ENCODE measurements at places on chromosomes 7 and 10.

DNA sequence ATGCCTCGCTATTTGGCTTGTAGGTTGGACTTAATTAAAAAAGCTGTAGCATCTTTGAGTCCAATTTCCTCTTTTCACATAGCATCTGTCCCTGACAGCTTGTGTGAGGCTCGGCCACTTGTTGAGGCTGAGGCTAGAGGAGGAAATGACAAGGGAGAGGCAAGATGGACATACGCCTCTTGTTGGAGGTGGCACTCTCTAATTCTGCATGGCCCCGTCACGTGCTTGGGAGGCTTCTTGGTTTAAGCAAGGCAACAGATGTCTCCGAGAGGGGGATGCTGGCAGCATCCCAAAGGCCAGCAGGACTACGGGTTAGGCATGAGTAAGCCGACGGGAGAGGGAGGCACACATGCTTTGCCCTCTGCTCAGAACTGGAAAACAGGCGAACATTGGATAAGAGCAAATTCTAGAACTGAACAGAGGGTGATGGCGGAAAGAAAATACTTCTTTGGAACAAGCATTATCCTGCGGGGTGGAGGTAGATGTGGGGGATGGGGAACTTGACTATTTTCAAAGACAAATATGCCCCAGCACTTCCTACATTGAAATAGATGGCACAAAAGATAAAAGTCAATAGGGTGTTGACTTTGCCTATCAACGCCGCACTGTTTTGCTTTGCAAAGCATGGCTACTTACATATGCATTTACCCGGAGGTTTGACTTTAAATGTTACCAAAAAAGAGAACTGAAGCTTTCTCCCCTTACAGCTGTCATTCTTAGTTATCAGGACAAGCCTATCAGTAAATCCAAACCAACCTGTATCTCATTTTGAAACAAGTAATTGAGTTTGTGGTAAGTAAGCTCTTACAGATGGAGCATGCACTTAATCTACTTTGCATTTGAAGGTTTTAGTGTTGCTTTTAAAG, 94.8 kb downstream of the CHN2 start:
- DNase-seq, result no peak

- DNase-seq, result peak; percentile 43
Observed at GRCh38 chr10:117167789-117168674, 29.3 kb upstream of the KCNK18 start.

DNA sequence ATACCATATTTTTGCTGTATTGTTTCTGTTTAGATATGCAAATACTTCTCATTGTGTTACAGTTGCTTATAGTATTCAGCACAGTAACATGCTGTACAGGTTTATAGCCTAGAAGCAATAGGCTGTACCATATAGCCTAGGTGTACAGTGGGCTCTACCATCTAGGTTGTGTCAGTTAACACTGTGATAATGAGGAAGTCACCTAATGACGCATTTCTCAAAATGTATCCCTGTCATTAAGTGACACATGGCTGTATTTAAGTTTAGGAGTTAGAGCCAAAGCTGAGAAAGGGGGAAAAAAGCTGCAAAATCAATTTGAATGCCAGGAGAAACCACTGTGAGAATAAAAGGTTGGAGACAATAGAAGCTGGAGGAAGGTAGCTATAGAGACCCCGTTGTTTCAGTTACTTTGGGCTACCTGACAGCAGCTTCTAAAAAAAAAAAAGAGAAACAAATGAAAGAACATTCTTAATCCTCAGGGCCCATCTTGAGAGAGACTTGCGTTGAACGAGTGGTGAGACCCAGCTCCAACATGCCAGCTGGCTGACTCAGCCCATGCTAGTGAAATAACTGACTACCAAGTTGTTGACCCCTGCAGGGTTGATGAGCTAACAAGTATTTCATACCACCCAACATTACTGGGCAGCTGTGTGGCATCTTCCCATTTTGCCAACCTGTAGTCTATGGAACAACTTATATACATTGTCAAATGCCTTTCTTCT, 8.7 kb downstream of the STARD3NL start:
- DNase-seq, result peak; percentile 78

GRCh38 chr10:73169320-73169719, 1.4 kb downstream of the FAM149B1 start:
- no peak for DNase-seq

- DNase-seq, result peak; percentile 88
Observed at GRCh38 chr7:47724335-47724982, 142.5 kb upstream of the TNS3 start.

DNA sequence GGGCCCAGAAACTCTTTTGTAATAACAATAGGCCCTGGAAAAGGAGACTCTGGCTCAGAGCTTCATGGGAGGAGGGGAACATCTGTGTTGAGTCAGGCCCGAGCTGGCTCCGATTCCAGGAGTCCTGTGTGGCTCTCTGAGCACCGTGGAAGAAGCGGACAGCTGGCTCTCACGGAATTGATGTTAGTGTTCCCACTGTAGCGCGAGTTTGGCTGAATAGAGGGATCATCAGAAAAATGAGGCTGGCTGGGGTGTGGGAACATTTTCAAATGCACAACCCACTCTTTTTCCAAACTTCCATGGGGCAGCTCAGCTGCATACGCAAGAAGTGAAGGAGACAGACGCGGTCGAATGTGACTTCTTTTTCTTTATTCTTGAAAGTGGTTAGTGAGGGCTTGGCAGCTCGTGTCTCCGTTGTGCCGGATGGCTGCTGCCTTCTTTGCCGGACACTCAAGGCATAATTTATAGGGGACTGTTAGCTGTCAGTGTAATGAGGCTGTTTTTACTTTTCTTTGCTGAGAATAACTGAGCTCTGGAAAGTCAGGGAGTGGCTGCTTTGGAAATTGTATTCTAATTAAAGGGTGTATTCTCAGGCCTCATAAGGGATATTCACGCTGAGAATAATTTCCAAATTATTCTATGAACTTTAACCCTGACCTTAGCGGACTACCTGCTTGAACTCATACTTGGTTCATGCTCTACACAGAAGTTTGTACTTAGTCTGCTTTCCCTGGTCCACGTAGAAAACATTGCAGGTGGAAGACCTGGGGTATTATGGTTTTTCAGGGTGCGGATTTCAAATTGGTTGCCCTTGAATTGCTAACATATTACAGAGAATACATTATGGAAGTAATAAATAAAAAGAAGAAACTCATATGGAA, 23.1 kb downstream of the MDFIC start:
- DNase-seq, result peak; percentile 91

DNA sequence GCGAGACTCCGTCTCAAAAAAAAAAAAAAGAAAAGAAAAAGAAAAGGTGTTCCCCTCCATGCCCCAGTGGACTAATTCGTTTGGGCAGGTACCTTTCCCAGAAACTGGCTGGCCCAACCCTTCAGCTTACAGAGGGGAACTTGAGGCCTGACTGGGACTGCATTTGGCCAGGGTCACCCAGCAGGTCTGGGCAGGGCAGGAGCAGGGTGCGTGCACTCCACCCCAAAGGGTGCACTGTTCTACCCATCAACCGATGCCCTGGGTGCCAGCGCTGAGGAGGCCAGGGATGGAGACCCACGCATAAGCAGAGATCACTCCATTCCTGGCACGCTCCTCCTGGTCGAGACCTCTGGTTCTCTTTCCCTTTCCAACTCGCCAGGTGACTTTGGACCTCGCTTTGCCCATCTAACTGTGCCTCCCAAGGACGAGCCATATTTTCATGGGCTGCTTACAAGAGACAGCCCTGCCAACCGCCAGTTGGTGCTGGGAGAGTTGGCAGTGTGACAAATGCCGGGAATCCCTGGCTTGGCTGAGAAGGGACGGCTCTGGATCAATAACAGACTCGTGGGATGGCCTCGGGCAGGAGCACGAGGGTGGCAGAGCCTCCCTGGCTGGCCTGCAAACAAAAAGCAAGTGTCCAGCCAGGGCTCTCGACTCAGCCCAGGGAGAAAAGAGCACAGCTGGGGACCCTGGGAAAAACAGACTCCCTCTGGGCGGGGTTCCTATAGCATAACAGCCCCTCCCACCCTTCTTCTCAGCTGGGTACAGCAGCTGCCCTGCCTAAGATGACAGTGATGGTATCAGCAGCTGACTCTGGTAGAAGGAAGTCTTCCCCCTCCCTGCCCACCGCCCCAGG, 7.9 kb downstream of the HSPB1 start:
- no peak for DNase-seq

DNA sequence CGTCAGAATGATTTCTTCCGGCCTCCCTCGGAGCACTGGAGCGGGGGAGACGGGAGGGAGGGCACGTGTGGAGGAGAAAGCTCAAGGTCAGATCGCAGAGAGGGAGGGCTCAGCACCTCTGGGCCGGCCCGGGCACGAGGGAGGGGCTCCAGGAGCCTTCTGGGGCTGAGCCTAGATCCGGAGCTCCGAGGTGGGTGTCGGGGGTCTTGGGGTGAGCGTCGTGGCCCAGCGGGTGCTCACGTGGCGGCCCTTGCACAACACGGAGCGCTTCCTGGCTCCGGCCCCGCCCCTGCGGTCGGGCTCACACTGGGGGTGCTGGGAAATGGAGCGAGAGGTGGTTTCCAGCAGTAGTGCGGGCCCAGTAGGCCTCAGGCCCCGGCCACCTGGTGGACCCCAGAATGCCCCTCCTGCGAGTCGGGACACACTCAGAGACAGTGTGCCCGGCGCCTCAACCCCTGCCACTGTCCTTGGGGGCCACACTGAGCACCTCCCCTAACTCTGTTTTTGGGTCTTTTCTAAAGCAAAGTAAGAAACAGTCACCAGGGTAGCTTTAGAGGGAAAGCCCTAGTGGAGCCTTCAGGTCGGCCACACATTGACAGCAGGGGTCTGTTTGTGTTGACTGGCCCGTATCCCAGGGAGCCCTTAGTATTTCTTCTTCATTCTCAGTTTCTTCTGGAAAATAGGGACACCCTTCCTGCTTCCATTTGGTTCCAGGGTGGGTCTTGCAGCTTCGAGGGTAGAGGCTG, 798 bp downstream of the PPIF start:
- DNase-seq, result peak; percentile 74

- no peak for DNase-seq
Observed at GRCh38 chr7:158518980-158519632, 68.5 kb downstream of the PTPRN2 start.

DNA sequence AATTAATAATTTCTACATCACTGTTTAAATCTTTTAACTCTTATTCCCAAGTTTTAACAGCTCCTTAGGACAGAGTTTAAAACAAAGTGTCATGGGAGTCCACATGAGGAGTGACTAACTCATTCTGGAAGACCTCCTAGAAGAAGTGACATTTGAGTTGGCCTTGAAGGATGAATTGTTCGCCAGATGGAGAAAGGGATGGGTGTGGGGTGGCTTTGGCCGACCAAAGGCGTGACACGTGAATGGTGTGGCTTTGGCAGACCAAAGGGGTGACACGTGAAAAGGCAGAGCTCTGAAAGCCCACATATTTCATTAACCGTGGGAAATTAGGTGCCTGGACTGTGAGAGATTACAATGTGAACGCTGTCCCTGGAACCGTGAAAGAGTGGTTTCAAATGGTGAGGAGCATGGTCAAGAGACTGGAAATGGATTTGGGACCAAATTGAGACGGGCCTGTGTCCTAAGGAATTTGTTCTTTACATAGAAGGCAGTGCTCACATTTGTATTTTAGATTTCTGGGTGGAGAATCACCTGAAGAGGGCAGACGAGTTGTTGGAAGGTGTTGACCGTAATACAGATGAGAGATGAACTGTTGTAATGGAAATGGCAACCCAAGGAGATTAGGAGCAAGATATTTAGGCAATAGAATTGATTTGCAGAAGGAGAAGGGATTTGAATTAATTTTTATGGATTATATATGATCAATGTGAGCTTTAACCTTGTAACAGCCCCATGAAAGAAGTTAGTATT, 228.1 kb downstream of the BICC1 start:
- no peak for DNase-seq

DNA sequence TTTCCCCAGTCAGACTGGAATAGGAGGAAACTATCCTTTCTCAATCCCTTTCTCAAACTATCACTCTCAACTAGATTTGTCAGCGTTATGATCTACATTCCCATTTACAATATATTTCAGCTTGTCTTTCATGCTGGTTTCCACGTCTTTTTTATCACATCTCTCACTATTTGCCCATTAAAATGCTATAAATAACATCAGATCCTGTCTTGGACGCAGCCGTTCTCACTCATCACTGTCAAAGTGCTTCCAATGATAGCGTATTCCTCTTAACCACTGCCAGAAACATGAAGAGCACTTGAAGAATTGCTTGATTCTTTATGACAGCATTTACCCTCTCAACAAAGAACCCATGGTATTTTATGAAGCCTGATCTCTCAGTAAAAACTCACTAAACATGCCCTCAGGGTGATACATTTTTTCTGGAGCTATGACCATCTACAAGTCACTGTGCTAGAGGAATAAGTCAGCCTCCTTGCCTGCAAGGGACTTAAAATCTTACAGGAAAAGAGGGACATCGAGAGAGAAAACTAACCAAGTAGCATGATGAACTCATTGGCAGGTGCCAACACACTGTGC, 205.6 kb upstream of the PFKP start:
- DNase-seq, result no peak

DNA sequence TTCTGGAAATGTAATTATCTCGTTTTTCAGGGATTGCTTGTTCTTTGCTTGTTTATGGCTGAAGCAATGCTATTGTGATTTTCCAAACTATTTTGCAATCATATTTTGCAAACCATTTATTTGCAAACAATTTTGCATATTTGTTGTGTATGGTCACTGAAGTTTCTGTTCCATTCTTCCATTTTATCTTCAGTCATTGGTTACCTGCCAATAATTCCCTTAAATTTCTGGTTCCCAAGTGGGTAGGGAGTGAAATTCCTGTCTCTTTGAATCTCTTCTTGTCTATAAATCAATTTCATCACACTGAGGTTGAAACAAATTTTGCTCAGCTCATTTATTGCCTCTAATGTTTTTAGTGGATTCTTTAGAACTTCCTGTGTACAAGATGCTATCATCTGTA, 401.7 kb upstream of the VWC2 start:
- DNase-seq, result no peak

DNA sequence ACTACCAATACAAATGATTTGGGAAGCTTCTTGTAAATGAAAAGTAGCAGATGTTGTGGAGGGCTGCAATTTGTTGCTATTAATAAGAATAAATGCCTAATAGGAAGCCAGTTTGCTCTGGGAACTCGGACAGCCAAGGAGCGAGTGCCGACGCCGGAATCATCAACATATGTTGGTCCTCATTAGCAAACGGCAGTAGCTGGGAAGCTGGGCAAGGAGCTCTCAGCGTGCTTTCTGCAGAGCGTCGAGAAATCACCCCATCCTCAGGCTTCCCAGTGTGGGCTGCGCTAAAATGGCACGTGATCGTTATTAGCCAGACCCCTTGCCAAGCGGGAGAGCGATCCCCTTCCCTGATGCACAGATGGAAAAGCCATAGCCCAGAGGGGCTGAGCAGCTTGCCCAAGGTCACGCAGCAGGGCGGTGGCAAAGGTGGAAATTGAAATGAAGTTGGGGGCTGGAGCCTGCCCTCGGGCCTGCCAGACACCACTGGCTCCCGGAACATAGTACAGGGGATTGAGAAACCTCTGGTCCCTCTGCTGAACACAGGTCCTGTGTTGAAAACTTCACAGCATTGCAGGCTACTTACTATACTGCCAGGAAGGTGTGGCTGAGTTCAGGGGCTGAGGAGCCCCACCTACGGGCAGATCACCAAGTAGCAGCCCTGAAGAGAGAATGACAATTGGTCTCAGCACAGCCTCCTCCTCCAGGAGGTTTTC, 326.9 kb downstream of the PLXNA4 start:
- peak; percentile 8 for DNase-seq

GRCh38 chr7:158357106-158357897, 230.3 kb downstream of the PTPRN2 start:
- DNase-seq, result no peak
